ENCODE measurements at places on chromosomes 3 and 15. TPM values are rescaled to one million over a fixed set of nuclear protein-coding genes. Genes with fewer than 3 reads are reported as not detected.

DNA sequence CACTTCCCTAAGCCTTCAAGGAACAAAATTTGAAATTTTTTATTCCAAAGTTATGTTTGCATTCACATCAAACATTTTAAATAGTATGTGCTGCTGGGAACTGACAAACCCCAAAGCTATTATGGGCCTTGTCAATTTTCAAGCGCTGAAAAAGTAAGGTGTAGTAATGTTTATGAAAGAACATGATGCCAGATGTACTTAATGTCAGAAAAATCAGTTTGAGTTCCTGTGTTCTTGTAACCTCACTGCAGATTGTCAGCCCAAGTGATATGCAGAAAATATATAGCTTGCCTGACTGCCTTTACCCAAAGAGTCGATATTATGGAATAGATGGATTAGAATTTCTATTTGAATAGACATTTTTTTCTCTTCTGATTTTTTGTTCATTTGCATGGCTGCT lies 20.8 kb upstream of the DIPK2A start:
- no peak for DNase-seq

- DNase-seq, result no peak
These were observed 46.2 kb downstream of the SLC25A26 start for GRCh38 chr3:66267031-66267430.

GRCh38 chr3:180417241-180417640 lies 184.7 kb upstream of the TTC14 start:
- no peak for DNase-seq

GRCh38 chr3:18428991-18429745 lies 4.0 kb upstream of the SATB1 start:
- DNase-seq, result no peak

GRCh38 chr3:10240799-10241198 lies 7.5 kb upstream of the TATDN2 start:
- DNase-seq, result no peak

GRCh38 chr3:72086042-72086742 lies 301.2 kb upstream of the PROK2 start:
- no peak for DNase-seq

GRCh38 chr15:57495554-57496165 lies 96.0 kb upstream of the MYZAP start:
- no peak for DNase-seq

- peak; percentile 64 for DNase-seq
These were observed 94.7 kb downstream of the TNIK start for GRCh38 chr3:171365489-171365888.

- DNase-seq, result no peak
These were observed 214.7 kb downstream of the SHQ1 start for GRCh38 chr3:72633534-72633933.

DNA sequence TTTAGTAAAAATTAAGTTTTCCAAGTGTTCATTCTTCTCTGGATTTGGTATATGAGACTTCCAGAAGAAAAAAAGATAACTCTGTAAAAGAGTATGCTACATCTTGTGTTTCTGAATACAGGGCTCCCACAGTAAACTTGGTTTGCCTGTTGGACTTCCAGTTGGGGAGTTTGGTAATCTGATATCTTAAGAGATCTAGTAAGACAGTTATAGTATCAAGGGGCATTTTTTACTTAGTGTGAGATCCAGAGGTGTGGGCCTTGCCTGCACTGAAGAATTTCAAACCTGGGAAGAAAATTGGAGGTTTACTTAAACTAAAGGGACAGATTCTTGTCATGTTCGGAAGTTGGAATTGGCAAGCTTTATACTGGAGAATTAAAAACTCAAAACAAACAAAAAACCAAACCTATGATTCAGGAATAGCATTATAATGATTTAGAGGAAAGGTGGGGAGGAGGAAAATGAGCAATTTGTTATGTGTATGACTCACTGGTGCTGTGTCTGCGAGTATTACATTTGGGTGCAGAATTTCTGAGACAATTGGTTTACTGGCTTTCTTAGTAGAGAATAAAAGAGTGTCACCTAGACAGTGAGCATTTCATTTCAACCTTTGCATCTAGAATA lies 58.9 kb upstream of the ULK4 start:
- no peak for DNase-seq

RYR3 gene
- 98.0 TPM for total RNA-seq

IGF2BP2 gene
- total RNA-seq, result 41.4 TPM

AQR gene
- total RNA-seq, result 32.7 TPM

PLSCR4 gene
- total RNA-seq, result 55.6 TPM
